ENCODE measurements at places on chromosomes 4 and X. TPM values are rescaled to one million over a fixed set of nuclear protein-coding genes. Genes with fewer than 3 reads are reported as not detected.

DNA sequence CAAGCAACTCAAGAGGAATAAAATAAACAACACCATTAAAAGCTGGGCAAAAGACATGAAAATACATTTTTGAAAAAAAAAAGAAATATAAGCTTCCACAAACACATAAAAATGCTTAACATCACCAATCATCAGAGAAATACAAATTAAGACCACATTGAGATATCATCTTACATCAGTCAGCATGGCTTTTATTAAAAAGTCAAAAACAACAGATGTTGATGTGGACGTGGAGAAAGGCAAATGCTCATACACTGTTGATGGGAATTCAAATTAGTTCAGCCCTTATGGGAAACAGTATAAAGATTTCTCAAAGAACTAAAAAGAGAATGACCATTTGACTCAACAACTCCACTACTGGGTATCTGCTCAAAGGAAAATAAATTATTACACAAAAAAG, 59.6 kb downstream of the STK32B start:
- no peak overlapping the region for H3K4me3 ChIP-seq
- H3K27ac ChIP-seq: no peak overlapping the region
- DNase-seq: no peak
- no peaks in the 10 kb centered on the region for H3K36me3 ChIP-seq
- no peaks in the 10 kb centered on the region for H3K4me1 ChIP-seq
- peaks cover 23% of the 10 kb centered on the region for H3K27me3 ChIP-seq

DNA sequence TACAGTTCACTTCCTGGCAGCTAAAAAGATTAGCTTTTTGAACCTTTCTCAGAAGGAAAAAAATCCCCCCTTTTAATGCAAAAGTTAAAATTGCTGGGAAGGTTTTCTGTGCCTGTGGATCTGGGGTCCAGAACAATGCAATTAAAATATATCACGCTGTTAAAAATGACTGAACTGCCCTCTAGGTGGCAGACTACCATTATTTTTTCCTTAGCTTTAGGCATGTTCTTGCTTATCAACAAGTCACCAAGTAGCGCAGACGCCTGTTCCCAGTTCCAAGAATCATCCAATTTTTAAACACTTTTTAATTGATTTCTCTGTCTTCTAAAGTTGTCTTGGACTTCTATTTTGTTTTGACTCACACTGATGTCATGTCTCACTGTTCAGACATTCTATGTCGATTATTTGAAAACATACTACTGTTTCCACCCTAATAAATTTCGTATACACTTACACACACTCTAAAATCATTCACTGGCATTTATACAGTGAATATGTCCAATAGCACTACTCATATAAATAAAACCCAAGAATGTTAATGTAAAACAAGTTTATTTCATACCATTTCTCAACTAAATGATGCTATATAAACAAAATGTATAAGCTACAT, 661.6 kb downstream of the RAPGEF2 start:
- H3K27ac ChIP-seq: no peak overlapping the region
- no peak for DNase-seq
- H3K36me3 ChIP-seq: no peaks in the 10 kb centered on the region

DNA sequence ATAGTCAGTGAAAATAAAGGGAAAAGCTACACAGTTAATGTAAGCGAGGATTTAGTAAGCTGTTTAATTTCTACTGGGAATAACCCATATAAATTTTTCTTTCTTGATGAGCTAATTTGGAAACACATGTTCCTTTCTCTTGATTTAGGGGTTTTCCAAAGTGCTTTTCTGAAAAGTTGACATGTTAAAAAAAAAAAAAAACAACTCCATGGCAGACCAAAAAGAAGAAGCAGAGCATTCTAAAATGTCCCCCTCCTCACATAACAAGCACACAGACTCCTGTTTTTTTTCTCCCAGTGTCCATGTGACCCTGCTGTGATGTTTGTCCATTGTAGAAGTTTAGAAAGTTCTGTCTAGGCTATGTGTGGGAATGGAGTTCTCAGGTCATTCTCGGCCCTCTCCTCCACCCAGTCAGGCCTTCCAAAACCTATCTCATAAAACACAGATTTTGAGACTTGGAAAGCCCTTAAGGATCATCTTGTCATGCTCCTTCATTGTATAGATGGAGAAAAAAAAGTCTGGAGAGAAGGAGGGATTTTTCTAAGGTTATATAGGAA, 792 bp downstream of the CLIC2 start:
- no peaks in the 10 kb centered on the region for H3K36me3 ChIP-seq
- peak overlapping the region; percentile 62 for H3K4me3 ChIP-seq
- no peaks in the 10 kb centered on the region for H3K4me1 ChIP-seq
- DNase-seq: no peak
- peak overlapping the region; percentile 75 for H3K27ac ChIP-seq
- no peaks in the 10 kb centered on the region for H3K27me3 ChIP-seq

DNA sequence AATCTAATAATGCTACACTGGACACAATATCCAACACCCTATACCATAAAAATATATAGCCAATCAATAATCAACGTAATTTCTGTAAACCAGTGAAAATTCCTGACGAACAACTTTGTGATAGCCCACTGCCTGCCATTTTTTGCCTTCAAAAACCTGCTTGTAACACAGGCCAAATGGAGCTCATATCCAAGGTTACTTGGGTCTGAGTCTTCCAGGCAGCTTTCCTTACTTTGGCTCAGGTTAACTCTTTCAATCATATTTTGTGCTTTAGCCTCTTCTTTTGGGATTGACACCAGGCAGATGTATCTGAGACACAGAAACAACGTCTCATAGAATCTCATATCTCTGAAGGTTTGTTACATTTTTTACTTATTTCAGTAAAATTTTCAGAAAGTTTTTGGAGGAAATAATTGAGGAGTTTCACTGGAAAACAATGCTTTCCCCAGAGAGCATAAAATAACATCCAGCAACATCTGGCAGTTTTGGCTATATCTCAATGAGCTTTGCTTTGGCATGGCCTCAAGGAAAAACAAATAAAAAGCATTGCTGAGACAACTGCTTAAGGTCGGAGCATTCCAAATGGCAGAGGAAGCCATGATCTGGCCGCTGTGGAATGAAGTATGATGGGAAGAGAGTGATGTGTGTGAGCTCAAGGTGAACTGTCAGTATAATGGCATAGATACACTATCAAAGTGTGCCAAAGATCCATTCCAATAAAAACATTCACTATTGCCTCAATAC, 162.9 kb upstream of the SPIN4 start:
- H3K4me1 ChIP-seq: peaks cover 30% of the 10 kb centered on the region
- DNase-seq: peak; percentile 16
- H3K4me3 ChIP-seq: no peak overlapping the region
- H3K36me3 ChIP-seq: no peaks in the 10 kb centered on the region

DNA sequence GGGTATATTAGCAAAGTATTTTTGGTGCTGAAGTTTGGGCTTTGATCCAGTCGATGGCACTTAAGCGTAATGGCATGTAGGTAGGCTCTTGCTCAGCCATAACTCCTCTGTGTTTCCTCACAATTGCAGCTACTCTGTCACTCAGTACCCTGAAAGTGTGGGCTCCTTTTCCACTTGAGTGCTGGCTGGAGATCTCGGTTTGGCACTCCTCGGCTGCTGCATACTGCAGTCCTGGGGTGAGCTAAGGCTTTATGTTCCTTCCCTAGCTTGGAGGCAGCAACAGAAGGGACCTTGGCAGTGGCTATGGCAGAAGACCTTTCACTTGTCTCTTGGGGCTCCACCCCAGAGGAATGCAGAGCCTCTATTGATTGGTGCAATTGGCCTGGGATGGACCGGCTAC, 106.7 kb upstream of the GRXCR1 start:
- H3K36me3 ChIP-seq: no peaks in the 10 kb centered on the region
- peaks cover 4% of the 10 kb centered on the region for H3K27me3 ChIP-seq
- H3K27ac ChIP-seq: no peak overlapping the region
- no peak for DNase-seq

DNA sequence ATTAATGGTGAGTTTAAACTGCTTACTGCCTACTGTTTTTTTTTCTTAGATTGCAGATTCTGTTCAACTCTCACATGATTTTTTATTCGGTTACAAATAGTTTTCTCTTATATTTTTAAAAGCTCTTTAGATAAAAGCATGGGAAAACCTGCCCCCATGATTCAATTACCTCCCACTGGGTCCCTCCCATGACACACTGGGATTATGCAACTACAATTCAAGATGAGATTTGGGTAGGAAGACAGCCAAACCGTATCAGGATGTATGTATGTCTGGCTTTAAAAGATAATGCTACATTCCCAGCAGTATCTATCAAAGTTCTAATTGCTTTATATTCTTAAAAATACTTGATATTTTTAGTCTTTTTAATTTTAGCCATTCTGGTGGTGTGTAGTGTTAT, 131.5 kb downstream of the JADE1 start:
- peaks cover 53% of the 10 kb centered on the region for H3K36me3 ChIP-seq
- H3K27me3 ChIP-seq: no peaks in the 10 kb centered on the region
- no peak overlapping the region for H3K27ac ChIP-seq
- DNase-seq: no peak

DNA sequence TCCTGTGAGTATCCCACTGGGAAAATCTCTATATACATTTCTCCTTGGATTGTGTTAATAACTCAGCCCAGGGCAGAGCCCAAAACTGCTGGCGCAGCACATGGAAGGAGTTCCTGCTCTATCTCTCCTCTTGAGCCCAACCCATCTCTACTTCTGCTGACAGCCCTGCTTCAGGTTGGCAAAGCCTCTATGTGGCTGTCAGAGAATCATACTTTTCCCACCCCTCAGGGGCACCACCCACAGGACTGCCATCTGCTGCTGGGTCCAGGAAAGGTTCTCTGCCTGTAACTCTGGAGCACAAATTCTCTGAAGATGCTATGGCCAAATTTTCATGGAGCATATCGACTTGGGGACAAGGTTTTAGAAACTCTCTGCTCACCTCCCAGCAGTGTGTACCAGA, 278.5 kb upstream of the EMCN start:
- no peaks in the 10 kb centered on the region for H3K4me1 ChIP-seq
- H3K4me3 ChIP-seq: no peak overlapping the region
- DNase-seq: no peak
- no peaks in the 10 kb centered on the region for H3K27me3 ChIP-seq
- H3K36me3 ChIP-seq: no peaks in the 10 kb centered on the region
- H3K27ac ChIP-seq: no peak overlapping the region

DNA sequence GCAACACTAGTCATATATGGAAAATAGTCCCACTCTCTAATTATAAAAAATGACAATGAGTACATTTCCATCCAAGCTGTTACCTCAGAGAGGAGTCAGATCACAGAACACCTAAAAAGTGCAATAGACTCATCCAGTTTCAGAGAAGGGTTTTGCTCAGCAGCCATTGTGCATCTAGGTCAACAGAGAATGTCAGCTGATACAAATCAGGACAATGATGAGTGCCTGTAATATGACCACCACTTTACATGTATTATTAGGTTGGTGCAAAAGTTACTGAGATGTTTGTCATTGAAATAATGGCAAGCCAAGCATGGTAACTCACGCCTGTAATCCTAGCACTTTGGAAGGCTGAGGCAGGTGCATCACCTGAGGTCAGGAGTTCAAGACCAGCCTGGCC, 164.1 kb upstream of the TTC29 start:
- no peaks in the 10 kb centered on the region for H3K27me3 ChIP-seq
- no peaks in the 10 kb centered on the region for H3K36me3 ChIP-seq
- H3K4me1 ChIP-seq: no peaks in the 10 kb centered on the region
- no peak for DNase-seq
- H3K27ac ChIP-seq: no peak overlapping the region

DNA sequence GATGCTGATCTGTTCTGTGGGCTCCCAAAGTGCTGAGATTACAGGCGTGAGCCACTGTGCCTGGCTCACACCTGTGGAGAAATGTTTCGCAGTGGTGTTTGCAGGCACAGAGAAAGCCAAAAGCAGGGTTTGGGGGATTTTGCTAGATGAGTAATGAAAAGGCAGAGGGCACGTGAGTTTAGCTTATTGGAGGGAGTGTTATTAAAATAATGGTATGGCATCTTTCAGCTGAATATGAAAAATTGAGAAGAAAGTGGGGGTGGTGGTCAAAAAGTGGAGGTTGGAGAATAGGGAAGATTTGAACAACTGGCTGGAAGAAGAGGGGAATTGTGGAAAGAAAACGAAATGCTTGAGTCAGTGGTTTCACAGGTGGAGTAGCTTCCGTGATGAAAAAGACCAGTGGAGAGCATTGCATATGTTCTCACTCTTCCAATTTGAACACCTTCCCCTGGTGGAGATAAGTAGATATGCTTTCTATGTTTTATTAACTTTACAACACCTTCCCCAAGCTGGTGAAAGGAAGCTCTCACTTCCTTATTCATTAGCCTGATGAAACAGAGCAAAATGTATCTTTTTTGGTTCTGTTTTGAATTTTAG, 1.1 kb upstream of the CHST7 start:
- H3K27ac ChIP-seq: peak overlapping the region; percentile 93
- no peak overlapping the region for H3K4me3 ChIP-seq
- no peaks in the 10 kb centered on the region for H3K27me3 ChIP-seq
- no peak for DNase-seq

DNA sequence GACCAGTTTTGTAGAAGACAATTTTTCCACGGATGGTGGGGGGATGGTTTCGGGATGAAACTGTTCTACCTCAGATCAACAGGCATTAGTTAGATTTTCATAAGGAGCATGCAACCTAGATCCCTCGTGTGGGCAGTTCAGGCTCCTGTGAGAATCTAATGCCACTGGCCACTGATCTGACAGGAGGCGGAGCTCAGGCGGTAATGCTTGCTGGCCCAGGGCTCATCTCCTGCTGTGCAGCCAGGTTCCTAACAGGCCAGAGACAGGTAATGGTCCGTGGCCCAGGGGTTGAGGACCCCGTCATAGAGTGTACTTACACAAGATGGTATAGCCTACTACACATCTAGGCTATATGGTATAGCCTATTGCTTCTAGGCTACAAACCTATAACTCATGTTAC, 7.0 kb downstream of the TEX11 start:
- no peak overlapping the region for H3K4me3 ChIP-seq
- H3K4me1 ChIP-seq: no peaks in the 10 kb centered on the region
- H3K27ac ChIP-seq: no peak overlapping the region
- DNase-seq: no peak
- H3K36me3 ChIP-seq: no peaks in the 10 kb centered on the region

DNA sequence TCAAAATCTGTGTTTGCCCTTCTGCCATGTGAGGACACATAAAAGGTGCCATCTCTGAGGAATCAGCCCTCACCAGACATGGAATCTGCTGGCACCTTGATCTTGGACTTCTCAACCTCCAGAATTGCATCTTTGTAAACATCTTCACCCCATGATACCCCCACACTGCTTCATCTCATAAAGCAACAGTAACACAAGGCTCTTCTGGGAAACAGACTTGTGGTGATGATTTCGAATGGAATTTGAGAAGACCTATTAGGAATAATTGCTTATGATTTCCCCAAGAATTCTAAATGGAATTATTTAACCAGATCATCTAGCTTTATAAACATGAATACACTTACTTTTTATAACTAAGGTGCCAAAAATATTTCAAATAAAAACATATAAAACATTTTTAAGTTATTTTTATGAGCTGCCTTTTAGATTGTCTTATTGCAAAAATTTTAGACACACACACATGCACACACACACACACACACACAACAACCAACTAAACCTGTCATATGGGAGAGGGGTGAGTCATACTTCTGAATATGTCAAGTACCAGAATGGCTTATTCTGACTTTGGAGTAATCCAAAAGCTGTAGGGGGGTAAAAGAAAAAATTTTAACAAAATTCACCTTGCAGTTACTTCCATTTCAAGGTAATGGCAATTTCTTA, 82.0 kb downstream of the USP46 start:
- no peak overlapping the region for H3K27ac ChIP-seq
- no peaks in the 10 kb centered on the region for H3K36me3 ChIP-seq
- peaks cover 21% of the 10 kb centered on the region for H3K4me1 ChIP-seq
- H3K27me3 ChIP-seq: no peaks in the 10 kb centered on the region

The AREG gene
- 0.55 TPM for total RNA-seq

The SHROOM4 gene
- 10.5 TPM for total RNA-seq

The XG gene
- total RNA-seq: 0.63 TPM

The MTHFD2L gene
- total RNA-seq: 13.8 TPM

The MAGEA8 gene
- total RNA-seq: not detected

The PARM1 gene
- 90.7 TPM for total RNA-seq

The GATA1 gene
- not detected for total RNA-seq

The BEX1 gene
- total RNA-seq: 10.8 TPM

The POF1B gene
- 4.7 TPM for total RNA-seq

The CLCN4 gene
- total RNA-seq: 36.1 TPM
